Stimulated activated CD8-positive, alpha-beta memory T cell treated with anti-CD3 and anti-CD28 coated beads, Interleukin-2, amount 100 ng/mL, for 48 hours (primary cell): ENCODE measurements at places on chromosomes 16 and 17.

DNA sequence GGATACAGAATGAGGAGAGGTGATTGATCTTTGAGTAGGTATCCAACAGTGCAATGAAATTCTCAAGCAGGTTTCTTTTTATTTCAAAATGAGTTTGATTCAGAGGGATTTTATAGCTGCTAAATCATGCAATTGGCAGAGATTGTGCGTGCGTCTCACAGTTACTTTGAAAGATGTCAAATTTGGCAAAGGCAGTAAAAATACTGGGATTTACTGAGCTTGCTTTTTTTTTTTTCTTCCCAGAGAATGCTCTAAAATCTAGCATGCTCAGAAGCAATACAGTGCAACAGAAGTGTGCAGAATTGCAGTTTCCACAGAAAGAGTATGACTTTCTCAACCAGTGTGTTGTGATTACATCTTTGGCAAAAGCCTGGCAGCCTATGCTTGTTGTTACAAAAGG lies 410.7 kb upstream of the GOT2 start:
- no peak for DNase-seq

DNA sequence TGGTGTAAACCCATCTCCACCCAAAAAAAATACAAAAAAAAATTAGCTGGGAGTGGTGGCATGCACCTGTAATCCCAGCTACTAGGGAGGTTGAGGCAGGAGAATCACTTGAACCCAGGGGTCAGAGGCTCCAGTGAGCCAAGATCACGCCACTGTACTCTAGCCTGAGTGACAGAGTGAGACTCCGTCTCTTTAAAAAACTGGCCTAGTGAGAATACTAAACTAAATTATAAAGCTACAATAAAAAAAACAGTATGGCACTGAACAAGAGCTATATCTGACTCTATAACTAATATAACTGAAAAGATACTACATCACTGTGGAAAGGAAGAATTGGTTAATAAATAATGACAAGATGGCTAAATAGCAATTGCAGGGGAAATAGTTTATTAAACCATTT lies 6.4 kb downstream of the SMURF2 start:
- DNase-seq = no peak

- DNase-seq = no peak
Observed at GRCh38 chr16:88004391-88004790, 53.2 kb downstream of the BANP start.

- DNase-seq = no peak
Observed at GRCh38 chr16:63461248-63461841, 1425.1 kb upstream of the CDH8 start.

GRCh38 chr17:51164911-51165679 lies 1.1 kb upstream of the NME2 start:
- DNase-seq = no peak

GRCh38 chr17:73987845-73988509 lies 215.5 kb upstream of the RPL38 start:
- no peak for DNase-seq

DNA sequence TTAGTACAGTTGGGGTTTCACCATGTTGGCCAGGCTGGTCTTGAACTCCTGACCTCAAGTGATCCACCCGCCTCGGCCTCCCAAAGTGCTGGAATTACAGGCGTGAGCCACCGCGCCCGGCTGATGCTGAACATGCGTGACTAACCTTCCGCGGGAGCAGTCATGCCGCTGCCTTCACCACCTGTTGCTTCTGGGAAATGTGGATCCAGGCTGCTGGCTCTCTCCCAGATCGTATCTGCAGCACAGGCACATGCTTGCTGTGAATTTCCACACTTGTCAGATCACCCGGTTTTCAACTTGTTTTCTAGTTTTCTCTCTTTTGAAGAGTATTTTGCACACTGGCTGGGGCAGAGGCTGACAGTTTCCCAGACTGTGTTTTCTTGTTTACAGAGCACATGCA lies 97.9 kb downstream of the ADCY9 start:
- DNase-seq = no peak

DNA sequence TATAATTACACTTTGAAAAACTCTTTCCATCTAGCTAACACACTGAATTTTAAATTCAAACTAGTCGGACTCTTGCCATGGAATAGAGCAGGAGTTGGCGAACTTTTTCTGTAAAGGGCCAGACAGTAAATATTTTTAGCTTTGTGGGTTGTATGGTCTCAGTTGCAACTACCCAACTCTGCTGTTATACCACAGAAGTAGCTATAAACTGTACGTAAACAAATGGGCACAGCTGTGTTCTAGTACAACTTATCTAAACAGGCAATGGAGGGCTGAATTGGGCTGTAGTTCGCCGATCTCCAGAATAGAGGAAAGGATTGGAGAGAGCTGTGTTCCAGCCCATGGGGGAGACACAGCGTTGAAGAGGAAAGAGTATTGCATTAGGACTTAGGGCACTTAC lies 8.7 kb downstream of the CNTROB start:
- DNase-seq = no peak

DNA sequence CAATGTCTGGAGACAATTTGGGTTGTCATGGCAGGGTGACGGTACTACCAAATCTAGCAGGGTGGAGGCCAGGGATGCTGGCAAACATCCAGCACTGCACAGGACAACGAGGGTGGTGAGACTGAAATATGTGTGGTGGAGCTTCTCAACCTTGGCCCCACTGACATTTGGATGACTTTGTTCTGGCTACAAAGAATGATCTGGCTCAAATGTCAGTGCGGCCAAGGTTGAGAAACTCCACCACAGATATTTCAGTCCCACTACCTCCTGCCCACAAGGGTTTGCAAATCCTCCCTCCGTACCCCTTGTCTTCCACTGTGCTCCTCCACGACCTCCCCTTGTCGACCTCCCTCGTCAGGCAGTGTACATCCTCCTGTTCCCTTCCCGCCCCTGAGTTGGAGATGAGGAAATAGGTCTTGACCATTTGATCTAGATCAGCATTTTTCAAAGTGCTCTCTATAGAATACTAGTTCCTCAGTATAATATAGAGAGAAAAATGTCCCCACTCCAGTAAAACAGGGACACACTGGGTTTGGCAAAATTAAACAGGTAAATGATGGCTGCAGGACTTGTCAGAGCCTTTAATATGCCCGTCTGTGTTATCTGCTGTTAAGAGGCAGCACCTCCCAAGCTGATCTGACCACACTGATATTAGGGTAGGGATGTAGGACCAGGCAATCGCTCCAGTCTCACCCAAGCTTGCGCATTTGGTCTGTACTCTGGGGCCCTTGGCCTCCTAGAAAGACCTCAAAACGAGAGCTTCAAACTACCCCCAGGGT lies 6.8 kb downstream of the OSGIN1 start:
- DNase-seq = no peak

DNA sequence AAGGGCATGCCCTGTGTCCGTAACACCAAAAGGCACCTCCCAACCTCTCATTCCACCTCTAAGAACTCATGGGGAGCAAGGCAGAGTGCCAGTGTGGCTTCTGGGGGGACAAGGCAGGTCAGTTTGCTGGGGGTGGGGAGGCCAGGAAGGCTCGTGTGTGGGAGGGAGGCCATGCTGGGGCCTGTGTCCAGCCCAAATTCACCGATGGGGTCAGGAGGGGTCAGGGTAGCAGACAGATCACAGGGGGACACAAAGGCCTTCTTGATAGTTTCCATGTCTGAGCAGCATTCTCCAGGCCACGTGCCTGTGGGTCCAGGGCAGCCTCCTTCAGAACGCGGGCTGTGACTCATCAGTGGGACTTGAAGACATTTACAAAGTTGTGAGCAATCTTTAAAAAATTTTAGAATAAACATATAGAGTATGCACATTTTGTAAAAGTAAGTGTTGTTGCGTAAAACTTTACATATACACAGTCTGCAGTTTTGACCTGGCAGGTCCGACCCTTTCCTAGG lies 20.9 kb downstream of the SPACA3 start:
- no peak for DNase-seq

DNA sequence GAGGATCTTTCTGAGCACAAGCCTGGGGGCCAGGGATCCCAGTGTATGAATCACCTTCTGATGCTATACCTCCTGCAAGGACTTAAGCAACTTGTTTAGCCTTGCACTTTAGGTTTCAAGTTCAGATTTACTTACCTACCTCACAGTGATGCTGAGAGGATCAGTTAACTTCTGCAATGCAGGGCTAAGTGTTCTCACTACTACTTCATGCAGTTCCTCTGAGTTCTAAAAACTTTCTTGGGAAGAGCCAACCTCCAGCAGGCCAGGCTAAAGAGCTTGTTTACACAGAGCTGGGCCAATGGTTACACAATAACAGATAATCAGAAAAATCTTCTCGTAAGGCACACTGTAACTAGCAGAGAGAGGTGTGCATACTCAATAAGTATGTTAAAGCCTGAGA lies 13.0 kb downstream of the VEZF1 start:
- DNase-seq = no peak

- no peak for DNase-seq
Observed at GRCh38 chr17:14033166-14033565, 36.1 kb upstream of the COX10 start.

- no peak for DNase-seq
Observed at GRCh38 chr17:56269556-56270389, 116.5 kb downstream of the ANKFN1 start.

DNA sequence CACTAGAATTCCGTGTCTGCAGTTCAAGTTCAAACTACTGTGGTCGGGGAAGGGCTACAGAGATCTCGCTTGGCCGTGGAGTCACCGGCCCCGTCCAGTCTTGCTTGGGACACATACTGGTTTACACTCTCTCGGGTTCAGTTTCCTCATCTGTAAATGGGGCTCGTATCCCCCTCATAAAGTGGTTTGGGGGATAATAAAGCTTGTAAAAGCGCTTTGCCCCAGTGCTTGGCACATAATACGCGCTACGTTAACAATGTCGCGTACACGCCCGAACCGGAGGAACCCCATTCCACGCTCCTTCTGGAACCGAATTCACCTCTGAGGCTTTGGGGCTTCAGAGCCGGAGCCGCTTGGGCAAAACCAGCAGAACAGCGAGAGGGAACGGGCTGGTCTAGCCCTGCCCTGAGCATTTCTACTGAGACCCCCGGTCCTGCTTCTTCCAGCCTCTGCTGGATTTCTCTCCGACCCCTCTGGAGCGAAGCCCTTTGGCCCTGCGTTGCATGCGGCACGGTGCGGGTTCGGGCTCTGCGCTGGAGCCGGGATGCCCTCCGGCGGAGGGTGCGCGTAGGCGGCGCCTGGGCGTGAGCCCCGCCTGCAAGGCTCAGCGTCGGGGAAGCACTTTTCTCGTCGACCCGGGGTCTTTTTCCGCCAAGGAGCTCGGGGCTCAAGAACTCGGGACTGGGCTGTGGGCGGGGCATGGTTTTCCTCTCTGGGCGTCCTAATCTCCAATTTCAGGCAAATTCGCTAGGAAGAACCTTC lies 26.1 kb upstream of the HOXB13 start:
- DNase-seq = no peak

- DNase-seq = no peak
Observed at GRCh38 chr17:71821511-71821910, 299.3 kb upstream of the SOX9 start.

DNA sequence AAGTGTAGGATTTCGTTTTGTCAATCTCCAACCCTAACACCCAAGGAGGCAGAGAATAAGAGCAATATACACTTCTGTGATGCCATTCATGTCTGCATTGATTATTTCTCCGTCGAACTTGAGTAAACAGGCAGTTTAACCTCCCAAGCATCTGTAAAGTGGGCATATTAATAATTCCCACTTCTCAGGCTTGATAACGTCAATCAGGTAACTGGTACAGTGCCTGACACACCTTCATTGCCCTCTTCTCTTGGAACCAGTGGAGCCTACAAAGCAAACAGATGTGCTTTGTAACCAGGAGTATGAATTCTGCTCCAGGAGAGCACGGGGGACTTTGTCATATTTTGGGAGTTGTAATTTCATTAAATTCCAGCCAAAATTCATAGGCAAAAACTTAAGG lies 32.5 kb upstream of the PLCG2 start:
- no peak for DNase-seq

DNA sequence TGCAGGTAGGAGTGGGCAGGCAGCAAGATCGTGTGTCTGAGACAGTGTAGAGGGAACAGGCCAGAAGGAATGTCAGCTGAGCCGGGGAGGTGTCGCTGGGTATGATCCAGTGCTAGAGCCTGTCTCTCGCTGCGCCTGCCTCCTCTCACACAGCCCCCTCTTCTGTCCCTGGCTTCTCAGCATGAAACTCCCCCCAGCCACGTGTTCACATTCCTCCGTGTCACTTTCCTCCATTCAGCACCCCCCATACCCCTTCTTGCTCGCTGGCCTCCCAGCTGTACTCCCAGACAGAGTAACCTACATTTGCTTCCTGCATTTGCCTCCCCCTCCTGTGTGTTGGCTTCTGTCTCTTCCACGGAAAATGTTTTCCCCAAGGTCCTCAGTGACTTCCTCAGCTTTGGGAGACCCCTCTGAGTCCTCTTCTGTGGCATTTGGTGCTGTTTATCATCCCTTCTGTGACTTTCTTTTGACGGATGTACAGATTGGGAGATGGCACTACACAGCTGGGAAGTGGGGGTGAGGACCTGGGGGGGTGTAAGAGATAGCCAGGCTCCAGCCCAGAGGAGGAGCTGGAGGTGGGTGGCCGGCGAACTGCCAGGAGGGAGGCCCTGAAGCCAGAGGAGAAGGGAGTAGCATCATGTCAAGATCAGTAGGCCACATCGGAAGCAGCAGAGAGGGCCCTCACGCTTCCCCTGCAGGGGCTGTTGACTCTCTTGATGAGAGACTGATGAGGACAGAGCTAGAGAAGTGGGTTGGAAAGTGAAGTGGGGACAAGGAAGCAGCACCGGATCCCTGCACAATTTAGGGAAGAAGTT lies 19.2 kb downstream of the SGF29 start:
- DNase-seq = no peak

GRCh38 chr17:47663912-47664623 lies 14.3 kb downstream of the KPNB1 start:
- peak; percentile 15 for DNase-seq

GRCh38 chr17:61967729-61968128 lies 39.9 kb upstream of the INTS2 start:
- DNase-seq = no peak

- DNase-seq = no peak
Observed at GRCh38 chr17:33948309-33948708, 306.8 kb upstream of the CCL2 start.

DNA sequence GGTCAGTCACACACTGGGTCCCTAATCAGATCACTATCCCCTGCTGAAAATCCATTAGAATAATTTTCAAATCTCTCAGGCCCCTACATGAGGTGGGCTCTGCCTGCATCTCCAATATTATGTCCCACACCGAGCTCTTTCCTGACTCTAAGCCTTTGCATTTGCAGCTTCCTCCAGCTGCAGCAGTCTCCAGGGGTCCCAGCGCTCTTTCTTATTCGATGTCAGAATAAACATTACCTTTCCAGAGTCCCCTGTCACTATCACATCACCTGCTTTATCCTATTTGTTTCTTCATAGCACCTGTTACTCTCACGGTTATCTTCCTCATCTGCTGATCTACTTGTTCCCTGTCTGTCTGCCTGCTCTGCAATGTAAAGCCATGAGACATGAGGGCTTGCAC lies 57.3 kb upstream of the MON1B start:
- DNase-seq = no peak

GRCh38 chr17:7846765-7847661 lies 7.9 kb upstream of the TMEM88 start:
- no peak for DNase-seq

DNA sequence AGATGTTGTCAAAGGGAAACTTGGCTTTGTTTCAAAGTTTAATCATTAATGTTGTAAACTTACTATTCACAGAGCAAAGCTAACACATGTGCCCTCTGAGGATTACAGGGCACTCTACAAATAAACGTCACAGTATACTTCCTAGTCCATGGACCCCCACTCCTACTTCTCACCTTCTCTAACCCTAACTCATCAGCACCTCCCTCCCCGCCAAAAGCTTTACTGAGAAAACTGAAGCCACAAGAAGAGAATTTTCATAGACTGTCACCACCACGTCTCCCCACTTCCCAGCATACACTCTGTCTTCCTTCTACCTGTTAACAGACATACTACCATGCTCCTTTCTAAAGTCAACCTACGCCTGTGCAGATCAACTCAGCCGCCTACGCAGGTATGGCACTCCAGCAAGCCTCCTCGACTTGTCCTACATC lies 29.0 kb downstream of the HELZ start:
- DNase-seq = no peak
